Stimulated activated CD4-positive, alpha-beta T cell treated with anti-CD3 and anti-CD28 coated beads, Interleukin-1b, Interleukin-23, amount 100 ng/mL, for 1 hour (primary cell): ENCODE measurements at places on chromosomes 2 and 18.

DNA sequence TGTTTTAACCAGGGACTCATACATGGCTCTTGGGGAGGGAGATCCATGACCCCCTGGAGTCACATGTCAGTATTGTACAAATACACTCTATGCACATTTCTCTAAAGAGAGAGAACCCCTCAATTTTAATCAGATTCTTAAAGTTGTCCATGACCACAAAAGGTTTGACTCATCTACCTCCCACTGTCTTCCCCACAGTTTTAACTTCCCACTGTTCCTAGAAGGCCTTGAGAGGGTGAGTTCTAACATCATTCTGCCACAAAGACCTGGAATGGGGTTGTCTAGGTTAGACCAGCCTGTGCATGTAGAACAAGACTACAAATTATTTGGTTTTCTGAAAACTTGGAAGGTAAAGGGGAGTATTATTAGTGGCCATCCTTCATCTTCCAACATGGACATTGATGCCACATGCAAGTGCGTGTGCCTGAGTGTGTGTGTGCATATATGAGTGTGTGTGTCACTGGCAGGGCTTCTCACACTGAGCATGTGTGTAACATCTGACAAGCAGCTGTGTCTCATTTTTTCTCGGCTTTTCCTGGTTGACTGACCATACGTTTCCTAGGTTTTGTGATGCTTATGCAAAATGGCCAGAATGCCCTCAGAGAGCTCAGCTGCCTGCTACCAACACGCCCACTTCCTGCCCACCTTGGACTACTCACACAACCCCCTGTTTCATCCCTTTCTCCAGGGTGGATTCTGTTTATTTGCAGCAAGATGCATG is 94.6 kb upstream of the LGALSL start:
- no peak for DNase-seq

GRCh38 chr2:157281316-157281715 is 23.8 kb downstream of the GALNT5 start:
- no peak for DNase-seq

- DNase-seq = no peak
These were observed 52.5 kb downstream of the AQP4 start for GRCh38 chr18:26813043-26813442.

- DNase-seq = no peak
These were observed 515.3 kb downstream of the DSC3 start for GRCh38 chr18:30527226-30527625.

DNA sequence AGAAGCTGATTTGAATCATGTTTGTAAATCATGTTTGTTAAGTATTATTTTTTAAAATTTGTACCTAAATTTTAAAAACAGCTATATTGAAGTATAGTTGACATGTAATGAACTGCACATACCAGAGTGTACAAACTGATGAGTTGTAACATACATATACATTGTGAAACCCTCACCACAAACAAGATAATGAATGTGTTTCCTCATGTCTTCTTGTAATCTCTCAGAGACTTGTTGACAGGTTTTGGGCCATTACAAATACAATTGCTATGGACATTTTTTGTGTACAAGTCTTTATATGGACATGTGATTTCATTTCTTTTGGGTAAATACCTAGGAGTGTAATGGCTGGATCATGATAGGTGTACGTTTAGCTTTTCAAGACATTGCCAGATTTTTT is 21.5 kb downstream of the WDR43 start:
- no peak for DNase-seq

DNA sequence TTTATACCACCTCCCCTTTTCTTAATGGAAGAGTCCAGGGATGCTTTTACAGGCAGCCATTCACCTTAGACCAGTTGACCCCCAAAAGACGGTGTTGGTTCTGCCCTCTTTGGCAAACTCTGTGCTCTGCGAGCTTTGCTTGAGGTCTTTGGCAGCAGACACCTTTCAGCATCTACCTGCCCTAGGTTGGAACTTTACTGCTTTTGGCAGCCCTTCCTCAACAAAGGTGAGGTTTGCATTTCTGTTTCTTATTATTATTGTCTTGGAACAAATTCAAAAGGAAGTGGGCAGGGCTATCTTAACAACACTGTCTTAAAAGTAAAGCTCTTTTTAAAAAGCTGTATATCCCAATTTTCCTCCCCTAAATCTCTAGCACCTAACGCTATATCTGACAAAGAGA is 136.4 kb upstream of the SLC14A2 start:
- no peak for DNase-seq

- DNase-seq = no peak
These were observed 20.1 kb downstream of the DOCK10 start for GRCh38 chr2:225022188-225022587.

- DNase-seq = no peak
These were observed 132.1 kb upstream of the SERPINE2 start for GRCh38 chr2:224171226-224171625.

GRCh38 chr2:3488061-3488531 is 31.2 kb downstream of the ADI1 start:
- DNase-seq = no peak

DNA sequence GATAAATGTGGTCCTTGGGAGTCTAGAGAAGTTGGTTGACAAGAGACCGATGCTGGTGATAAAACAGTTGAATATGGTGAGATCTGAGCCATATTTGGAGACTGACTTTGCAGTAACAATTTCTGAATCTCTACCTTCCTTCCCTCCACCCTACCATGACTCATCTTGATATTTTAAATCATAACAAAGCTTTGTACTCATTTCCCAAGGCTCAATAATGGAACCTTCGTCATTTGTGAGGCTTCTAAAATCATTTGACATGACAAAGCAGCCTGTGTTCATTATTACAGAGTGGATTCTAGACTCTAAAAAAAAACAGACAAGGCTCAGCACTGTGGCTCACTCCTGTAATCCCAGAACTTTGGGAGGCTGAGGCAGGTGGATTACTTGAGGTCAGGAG is 38.5 kb upstream of the PDCL3 start:
- no peak for DNase-seq

- DNase-seq = no peak
These were observed 175.5 kb upstream of the MGAT5 start for GRCh38 chr2:134078354-134078753.

- DNase-seq = no peak
These were observed 203.5 kb downstream of the NDUFA10 start for GRCh38 chr2:239821694-239822075.

GRCh38 chr2:1641523-1641922 is 102.8 kb downstream of the PXDN start:
- DNase-seq = no peak

- DNase-seq = no peak
These were observed 10.4 kb upstream of the CAVIN2 start for GRCh38 chr2:191857259-191857805.

DNA sequence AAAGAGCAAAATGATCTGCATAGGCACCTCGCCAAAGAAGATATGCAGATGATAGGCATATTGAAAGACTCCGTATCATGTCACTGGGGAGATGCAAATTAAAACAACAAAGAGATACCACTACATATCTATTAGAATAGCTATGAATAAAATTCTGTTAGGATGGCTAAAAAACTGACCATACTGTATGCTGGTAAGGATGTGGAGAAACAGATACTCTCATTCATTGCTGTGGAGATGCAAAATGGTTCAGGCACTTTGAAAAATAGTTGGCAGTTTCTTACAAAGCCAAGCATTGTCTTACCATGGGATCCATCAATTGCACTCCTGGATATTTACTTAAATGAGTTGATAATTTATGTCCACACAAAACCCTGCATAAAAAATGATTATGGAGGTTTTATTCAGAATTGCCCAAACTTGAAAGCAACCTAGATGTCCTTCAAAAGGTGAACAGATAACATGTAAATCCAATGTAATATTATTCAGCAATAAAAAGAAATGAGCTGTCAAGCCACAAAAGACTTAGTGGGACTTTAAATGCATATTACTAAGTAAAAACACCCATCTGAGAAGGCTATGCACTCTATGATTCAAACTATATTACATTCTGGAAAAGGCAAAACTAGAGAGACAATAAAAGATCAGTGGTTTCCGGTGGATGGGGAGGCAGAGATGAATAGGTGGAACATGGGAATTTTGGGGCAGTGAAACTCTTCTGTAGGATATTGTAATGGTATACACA is 31.2 kb downstream of the ZNF385B start:
- DNase-seq = no peak

DNA sequence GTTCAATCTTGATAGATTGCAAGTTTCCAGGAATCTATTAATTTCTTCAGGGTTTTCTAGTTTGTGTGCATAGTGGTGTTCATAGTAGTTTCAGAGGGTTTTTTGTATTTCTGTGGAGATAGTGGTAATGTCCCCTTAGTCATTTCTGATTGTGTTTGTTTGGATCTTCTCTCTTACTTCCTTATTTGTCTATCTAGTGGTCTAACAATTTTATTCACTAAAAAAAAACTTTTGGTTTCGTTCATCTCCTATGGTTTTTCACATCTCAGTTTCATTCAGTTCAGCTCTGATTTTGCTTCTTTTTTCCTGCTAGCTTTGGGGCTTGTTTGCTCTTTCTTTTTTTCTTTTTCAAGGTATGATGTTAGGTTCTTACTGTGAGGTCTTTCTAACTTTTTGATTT is 94.5 kb downstream of the SNTG2 start:
- no peak for DNase-seq

DNA sequence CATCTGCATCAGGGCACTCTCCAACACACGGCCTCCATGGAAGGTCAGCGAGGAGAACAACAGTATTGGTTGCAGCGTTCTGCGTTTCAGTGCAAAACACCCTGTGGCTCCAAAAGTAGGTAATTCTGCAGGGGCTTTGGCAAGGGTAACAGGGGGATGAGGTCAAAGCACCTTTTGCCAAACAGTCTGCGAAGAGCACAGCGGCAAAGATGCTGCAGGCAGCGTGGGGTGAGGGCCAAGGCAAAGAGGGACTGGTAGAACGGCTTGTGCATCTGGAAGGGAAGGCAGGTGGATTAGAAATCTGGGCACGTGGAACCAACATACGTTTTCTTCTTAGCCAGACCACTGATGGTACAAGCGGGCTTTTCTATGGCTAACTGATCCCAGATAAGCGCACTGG is 26.6 kb upstream of the GBX2 start:
- no peak for DNase-seq

- no peak for DNase-seq
These were observed 27.5 kb upstream of the SUCLG1 start for GRCh38 chr2:84486441-84487115.

DNA sequence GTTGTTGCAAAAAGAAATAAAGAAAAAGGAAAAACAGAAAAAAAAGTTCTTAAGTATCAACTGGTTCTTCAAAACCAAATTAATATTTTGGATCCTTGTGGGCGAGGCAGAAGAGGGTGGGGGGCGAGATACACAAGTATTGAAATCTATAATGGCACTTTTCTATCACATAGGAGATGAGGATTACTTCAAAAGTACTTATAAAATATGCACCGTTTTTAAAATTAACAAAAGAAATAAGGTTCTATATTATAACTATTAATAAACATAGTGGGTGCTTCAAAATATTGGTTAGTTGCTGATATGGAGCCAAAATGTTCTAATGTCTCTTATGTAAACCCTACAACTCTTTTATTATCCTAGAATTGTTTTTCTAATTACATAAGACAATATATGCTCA is 2.1 kb downstream of the FECH start:
- no peak for DNase-seq

- DNase-seq = no peak
These were observed 207.0 kb upstream of the SALL3 start for GRCh38 chr18:78772360-78773302.

- no peak for DNase-seq
These were observed 217.1 kb upstream of the DLGAP1 start for GRCh38 chr18:4672162-4672561.

DNA sequence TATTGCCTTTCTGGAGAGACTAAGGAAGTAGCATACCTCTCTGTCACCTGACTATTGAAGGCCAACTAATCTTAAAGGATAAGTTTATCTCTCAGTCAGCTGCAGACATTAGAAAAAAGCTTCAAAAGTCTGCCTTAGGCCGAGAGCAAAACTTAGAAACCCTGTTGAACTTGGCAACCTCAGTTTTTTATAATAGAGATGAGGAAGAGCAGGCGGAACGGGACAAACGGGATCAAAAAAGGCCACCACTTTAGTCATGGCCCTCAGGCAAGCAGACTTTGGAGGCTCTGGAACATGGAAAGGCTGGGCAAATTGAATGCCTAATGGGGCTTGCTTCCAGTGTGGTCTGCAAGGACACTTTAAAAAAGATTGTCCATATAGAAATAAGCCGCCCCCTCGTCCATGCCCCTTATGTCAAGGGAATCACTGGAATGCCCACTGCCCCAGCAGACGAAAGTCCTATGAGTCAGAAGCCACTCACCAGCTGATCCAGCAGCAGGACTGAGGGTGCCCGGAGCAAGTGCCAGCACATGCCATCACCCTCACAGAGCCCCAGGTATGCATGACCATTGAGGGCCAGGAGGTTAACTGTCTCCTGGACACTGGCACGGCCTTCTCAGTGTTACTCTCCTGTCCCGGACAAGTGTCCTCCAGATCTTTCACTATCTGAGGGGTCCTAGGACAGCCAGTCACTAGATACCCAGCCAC is 61.5 kb upstream of the FAM98A start:
- DNase-seq = no peak

GRCh38 chr2:27236136-27236535 is 19.0 kb downstream of the CAD start:
- no peak for DNase-seq

- no peak for DNase-seq
These were observed 110.3 kb downstream of the EPC2 start for GRCh38 chr2:148754864-148755263.

DNA sequence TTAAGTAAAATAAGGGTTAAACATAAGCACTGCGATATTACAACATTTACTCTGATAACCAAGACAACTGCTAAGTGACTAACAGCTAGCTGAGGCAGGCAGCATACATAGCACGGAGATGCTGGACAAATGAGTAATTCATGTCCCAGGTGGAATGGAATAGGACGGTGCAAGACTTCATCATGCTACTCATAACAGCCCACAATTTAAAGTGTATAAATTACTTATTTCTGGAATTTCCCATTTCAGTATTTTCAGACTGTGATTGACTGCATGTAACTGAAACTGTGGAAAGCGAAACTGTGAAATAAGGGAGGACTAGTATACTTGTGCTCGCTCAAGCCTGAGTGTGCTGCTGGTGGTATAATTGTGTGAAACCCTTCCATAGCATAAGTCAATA is 12.9 kb downstream of the IER3IP1 start:
- no peak for DNase-seq

GRCh38 chr18:42298759-42299675 is 344.0 kb downstream of the PIK3C3 start:
- peak; percentile 13 for DNase-seq
